ENCODE measurements at places on chromosomes 5 and 9. TPM values are rescaled to one million over a fixed set of nuclear protein-coding genes. Genes with fewer than 3 reads are reported as not detected.

NUTM2F gene
- total RNA-seq: not detected

DND1 gene
- total RNA-seq: 3.7 TPM

YIPF5 gene
- 32.2 TPM for total RNA-seq

PSD2 gene
- not detected for total RNA-seq

- no peak overlapping the region for H3K27ac ChIP-seq
- no peaks in the 10 kb centered on the region for H3K27me3 ChIP-seq
- no peaks in the 10 kb centered on the region for H3K36me3 ChIP-seq
- H3K4me3 ChIP-seq: no peak overlapping the region
- no peaks in the 10 kb centered on the region for H3K4me1 ChIP-seq
Observed at GRCh38 chr5:6861036-6861435, 147.8 kb downstream of the TENT4A start.

DNA sequence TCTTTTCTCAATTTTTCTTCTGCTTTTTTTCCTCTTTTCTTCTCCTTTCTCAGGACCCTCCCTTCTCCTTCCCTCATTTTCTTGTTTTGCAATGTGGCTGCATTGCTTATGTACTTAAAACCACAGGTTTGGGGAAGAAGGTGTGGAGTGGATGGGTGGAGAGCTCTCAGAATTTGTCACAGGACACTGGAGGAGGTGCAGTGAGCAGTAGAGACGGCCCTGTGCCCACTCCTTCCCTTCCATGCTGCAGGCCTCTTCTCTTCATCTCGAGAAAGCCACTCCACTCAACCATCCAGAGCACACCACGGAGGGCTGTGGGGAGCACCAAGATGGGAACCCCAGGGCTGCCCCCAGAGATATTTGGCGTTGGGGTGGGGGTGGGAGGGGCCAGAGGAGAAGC, 92.3 kb downstream of the FSTL4 start:
- H3K27ac ChIP-seq: no peak overlapping the region
- H3K4me1 ChIP-seq: no peaks in the 10 kb centered on the region
- H3K27me3 ChIP-seq: no peaks in the 10 kb centered on the region
- no peak overlapping the region for H3K4me3 ChIP-seq
- DNase-seq: no peak

GRCh38 chr5:893711-894110, 1.0 kb downstream of the TRIP13 start:
- peaks cover 17% of the 10 kb centered on the region for H3K36me3 ChIP-seq
- H3K4me1 ChIP-seq: peaks cover 11% of the 10 kb centered on the region
- H3K27ac ChIP-seq: no peak overlapping the region

DNA sequence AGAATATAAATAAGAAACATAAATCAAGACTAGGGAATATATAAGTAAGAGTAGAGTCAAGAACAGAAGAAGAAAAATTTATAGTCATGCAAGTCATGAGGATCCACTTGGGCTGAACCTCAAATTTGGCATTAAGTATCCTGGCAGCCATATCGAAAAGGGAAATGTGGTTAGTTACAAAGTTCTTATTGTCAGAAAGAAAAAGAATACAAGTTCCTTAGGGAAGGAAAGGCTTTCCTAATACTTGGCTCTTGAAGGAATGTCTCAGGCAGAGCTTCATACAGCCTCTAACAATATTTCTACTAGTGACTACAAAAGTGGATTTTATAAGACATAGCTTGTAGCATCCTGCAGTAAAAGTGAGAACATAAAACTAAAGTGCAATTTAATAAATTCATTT, 45.4 kb downstream of the TMEM252 start:
- H3K4me3 ChIP-seq: no peak overlapping the region
- H3K36me3 ChIP-seq: peaks cover 4% of the 10 kb centered on the region
- no peak overlapping the region for H3K27ac ChIP-seq

DNA sequence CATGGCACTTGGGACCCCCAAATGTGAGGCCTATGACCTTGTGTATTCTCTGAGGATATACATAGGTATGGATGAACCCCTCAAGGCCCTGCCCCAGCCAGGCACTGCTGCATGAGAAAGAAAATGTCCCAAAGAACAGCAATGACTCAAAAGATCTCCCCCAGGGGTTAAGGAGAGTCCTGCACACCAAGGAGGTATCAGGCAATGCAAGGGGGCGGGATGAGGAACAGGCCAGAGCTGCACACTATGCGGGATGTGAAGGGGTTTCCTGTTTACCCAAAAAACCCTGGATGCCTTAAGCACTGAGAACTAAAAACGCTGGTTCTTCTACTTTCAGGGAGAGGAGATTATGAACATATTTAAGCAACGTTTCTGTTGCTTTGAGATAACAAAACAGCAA, 3.4 kb downstream of the RAPGEF1 start:
- no peaks in the 10 kb centered on the region for H3K36me3 ChIP-seq
- H3K27ac ChIP-seq: peak overlapping the region; percentile 74
- H3K4me1 ChIP-seq: peaks cover 74% of the 10 kb centered on the region
- DNase-seq: no peak

DNA sequence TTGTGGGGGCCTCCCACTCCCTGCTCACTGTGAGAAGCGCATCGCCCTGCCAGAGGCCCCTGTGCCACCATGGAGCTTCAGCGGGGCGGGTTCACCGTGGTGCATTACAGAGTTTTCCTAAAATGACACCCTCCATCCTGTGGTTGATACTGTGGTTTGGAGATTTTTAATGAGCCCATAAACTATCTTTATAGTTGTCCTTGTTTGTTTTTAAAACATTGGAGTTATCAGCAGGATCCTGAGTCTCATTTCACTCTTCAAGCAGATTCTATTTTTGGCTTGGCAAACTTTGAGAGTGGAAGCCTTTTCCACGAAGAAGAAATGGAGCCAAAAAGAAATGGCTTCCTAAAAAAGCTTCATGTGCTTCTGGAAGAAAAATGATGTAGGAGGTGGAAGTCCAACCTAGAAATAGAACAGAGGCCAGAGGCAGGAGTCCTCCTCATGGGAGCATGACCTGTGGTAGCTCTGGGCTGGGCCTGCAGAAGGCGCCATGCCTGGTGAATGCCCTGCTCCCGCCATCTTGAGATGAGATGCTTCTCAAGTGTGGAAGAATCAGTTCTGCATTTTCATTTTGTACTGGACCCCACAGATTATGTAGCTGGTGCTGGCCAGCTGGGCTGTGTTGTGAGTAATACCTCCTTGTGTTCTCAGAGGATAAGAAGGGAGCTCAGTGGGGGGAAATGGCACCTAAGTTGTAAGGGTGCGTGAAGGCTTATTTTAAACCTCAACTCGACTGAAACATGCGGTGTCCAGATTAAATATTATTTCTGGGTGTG, 79.0 kb upstream of the RAI14 start:
- H3K4me1 ChIP-seq: no peaks in the 10 kb centered on the region
- no peaks in the 10 kb centered on the region for H3K36me3 ChIP-seq
- no peaks in the 10 kb centered on the region for H3K27me3 ChIP-seq

DNA sequence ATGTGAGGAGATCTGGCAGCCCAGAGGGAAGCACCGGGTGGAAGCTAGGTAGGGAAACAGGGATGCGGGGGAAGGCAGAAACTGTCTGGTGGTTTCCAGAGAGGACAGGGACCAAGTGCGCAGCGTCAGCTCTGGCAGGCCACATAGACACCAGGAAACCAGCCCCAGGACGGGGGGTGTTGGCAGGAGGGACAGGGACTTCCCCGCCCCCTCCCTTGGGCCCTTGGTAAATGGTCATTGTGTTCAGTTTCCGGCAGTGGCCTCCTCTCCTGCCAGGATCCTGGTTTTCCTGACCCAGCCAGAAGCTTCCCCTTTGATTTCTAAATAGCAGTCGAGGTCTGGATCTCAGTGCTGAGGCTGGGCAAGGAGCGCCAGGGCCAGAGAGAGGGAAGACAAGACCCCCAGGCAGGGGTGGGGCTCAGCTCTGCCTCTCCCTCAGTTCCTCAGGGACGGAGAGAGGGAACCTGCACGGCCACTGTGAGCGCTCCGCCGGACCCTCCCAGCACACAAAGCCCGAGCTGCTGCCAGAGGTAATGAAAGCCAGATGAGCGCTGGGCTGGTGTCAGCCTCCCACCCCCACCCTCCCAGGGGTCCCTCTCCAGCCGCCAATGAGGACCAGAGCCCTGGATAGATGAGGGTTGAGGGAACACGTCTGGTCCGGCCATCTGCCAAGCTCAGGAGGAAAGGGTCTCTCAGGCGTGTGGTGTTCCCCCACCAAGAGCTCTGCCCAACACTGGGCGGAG, 1.8 kb downstream of the RALGDS start:
- no peaks in the 10 kb centered on the region for H3K36me3 ChIP-seq
- H3K27ac ChIP-seq: peak overlapping the region; percentile 88
- no peaks in the 10 kb centered on the region for H3K27me3 ChIP-seq
- H3K4me3 ChIP-seq: no peak overlapping the region

DNA sequence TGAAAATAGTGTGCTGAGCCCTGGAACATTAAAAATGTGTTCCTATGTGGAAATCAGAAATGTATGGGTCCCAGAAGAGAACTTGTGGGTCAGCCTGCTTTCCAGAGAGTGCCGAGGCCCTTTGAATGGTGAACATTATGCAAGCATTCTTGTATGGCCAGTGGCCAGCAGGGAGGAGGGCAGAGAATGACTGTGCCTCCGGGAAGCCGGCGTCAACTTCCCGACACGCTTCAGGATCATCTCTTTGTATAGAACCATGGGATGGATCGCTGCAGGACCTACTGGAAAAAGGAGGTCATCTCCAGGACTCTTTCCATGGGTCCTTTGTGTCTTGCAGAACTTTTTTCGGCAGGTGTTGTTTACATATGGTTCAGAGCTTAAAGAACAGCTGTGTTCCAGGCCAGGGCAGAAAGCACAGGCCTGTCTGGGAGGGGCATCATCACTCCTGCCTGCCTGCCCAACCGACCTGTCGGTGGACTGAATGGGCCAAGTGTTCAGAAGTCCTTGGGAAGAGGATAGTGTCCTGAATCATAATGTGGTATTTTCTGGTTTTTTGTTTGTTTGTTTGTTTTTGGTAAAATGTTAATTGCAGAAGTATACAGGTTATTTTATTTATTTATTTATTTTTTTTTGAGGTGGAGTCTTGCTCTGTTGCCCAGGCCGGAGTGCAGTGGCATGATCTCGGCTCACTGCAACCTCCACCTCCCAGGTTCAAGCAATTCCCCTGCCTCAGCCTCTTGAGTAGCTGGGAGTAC, 9.0 kb downstream of the PRRC2B start:
- H3K4me3 ChIP-seq: no peak overlapping the region
- H3K36me3 ChIP-seq: no peaks in the 10 kb centered on the region
- peak; percentile 73 for DNase-seq
- H3K27me3 ChIP-seq: no peaks in the 10 kb centered on the region

GRCh38 chr5:55850839-55851674, at the start of gene IL31RA:
Gene IL31RA, plus strand, starts transcription at chr5:55851357. Its CDS starts 214 bp downstream, at chr5:55851571.
- DNase-seq: no peak
- H3K27me3 ChIP-seq: no peaks in the 10 kb centered on the region
- H3K27ac ChIP-seq: no peak within 1 kb of the TSS
- no peak within 1 kb of the TSS for H3K4me3 ChIP-seq
- H3K36me3 ChIP-seq: no peaks in the 10 kb centered on the region

- H3K4me1 ChIP-seq: peaks cover under 1% of the 10 kb centered on the region
- no peak overlapping the region for H3K4me3 ChIP-seq
- no peaks in the 10 kb centered on the region for H3K36me3 ChIP-seq
- no peaks in the 10 kb centered on the region for H3K27me3 ChIP-seq
- no peak overlapping the region for H3K27ac ChIP-seq
- DNase-seq: no peak
Observed at GRCh38 chr9:77802515-77803293, 154.6 kb upstream of the GNA14 start.

DNA sequence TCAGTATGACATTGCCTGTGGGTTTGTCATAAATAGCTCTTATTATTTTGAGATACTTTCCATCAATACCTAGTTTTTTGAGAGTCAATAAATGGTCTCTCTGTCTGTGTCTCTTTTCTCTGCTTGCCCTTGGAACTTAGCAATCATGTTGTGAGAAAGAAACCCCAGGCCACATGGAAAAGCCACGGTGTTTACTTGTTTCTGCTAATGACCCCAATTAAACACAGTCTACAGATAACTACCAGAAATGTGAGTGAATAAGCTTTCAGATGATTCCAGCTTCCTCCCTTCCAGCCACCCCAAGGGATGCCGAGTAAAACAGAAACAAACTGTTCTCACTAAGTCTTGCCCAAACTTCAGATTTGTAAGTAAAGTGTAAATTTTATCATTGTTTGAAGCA, 584.9 kb downstream of the MAT2B start:
- H3K27me3 ChIP-seq: no peaks in the 10 kb centered on the region
- H3K4me3 ChIP-seq: no peak overlapping the region
- H3K4me1 ChIP-seq: no peaks in the 10 kb centered on the region
- H3K27ac ChIP-seq: no peak overlapping the region
- H3K36me3 ChIP-seq: no peaks in the 10 kb centered on the region

All from Peyer's patch (tissue), 4 donors.